Spinal cord (tissue), 10 donors: ENCODE measurements at places on chromosomes 5 and 9. TPM values are rescaled to one million over a fixed set of nuclear protein-coding genes. Genes with fewer than 3 reads are reported as not detected.

DNA sequence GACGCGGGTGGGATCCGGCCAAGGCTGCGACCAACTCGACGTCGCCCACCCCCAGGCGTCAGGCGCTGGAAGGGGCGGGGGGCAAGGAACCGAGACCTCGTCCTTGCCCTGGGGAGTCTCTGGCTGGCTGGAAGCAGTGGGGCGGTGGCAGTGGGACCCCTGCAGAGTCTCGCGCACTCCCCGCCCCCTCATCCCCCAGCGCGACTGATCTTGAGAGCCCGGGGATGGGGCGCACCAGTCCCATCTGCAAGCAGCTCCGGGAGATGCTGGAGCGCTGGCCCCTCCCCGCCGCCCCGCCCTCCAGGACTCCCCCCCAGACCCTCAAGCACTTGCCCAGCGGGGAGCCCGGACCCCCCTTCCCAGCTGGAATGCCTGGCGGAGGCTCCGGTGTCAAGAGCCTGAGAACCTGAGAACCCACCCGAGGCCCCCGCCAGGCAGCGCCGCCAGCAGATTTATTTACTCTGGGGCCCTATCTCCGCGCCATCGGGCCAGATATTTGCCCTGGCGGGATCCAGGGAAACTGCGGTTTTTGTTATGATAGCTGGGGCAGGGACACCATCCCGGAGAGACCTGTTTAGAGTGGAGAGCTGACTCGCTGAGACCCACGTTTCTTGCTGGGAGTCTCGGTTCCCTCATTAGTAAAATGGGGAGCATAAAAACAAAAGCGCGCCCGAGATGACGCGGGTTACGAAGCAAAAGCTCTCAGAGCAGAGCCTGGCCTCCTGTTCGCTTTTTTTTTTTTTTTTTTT is 1.2 kb downstream of the PRRT1B start:
- no peak for DNase-seq

DNA sequence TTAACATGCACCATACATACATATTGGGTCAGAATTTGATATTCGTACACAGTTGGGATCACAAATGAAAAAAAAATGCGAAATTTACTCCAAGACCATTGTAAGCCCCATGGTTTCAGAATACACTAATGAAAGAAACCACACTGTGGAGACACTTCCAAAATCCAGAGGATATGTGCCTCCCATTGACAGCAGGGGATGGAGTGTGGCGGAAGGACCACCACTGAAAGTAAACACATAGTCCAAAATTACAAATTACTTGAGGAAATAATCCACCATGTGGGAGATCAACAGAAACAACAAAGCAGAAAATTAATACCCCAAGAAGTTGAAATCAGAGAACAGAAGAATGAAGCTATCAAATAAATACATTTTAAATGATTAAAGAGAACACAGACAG is 291.6 kb upstream of the PAPPA start:
- DNase-seq: no peak

- DNase-seq: no peak
Observed at GRCh38 chr9:95809686-95810085, 65.8 kb upstream of the ERCC6L2 start.

DNA sequence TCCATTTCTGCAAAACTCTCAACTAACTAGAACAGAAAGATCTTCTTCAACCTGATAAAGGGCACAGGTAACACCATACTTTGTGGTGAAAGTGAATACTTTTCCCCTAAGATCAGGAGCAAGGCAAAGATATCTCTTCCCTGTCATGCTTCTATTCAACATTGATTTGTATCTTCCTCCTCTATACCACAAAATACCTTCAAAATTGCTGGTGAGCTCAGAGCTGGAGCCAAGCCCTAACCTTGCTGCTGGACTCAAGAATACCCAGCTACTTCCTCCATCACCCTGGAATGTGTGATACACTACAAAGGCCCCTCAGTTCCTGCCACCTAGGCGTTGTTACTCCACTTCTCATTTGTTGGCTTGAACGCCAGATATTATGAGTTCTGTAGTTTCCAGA is 499.0 kb downstream of the ACTL7B start:
- DNase-seq: no peak

GRCh38 chr5:149409268-149409948 is 30.3 kb upstream of the IL17B start:
- no peak for DNase-seq

GRCh38 chr5:6827526-6828219 is 114.4 kb downstream of the TENT4A start:
- no peak for DNase-seq

GRCh38 chr9:132798817-132799790 is 79.0 kb downstream of the AK8 start:
- no peak for DNase-seq

- DNase-seq: no peak
Observed at GRCh38 chr5:154138701-154139100, 51.8 kb upstream of the GALNT10 start.

HMCN2 gene
- 2.4 TPM for total RNA-seq

PCDHGA12 gene
- 8.5 TPM for total RNA-seq
